ENCODE measurements at places on chromosomes 5 and 9.
A peak's percentile ranks its signal among the peaks of the same experiment; 100 is the strongest.

DNA sequence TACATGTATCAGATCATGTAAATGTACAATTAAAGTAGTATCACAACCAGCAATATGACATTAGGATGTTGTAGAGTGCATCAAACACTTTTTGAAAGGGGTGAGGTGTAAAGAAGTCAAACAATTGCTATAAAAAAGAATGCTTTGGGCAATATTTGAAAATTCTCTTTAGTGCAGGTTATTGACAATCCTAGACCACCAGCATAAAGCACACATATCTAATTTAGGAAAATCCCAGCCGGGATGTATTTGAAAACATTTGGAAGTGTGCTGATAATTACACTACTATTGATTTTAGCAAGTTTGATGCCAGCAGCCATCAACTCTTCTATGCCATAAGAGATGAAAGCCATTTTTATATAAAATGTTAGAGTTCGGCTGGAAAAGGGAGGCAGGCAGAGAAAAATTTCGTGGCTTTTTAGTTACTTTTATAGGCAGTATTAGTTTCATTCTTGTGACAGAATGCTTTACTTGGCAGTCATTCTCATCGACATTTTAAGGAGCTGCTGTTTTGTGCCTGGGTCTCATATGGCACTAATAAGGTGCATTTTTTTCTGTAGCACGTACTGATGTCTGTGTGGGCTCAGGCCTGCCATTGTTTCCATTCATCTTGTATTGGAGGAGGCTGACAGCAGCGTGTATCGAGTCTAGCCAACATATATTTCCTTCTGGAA lies 285.7 kb downstream of the AOPEP start:
- no peak for DNase-seq

GRCh38 chr5:132850066-132850465 lies 16.2 kb downstream of the GDF9 start:
- DNase-seq: peak; percentile 50

DNA sequence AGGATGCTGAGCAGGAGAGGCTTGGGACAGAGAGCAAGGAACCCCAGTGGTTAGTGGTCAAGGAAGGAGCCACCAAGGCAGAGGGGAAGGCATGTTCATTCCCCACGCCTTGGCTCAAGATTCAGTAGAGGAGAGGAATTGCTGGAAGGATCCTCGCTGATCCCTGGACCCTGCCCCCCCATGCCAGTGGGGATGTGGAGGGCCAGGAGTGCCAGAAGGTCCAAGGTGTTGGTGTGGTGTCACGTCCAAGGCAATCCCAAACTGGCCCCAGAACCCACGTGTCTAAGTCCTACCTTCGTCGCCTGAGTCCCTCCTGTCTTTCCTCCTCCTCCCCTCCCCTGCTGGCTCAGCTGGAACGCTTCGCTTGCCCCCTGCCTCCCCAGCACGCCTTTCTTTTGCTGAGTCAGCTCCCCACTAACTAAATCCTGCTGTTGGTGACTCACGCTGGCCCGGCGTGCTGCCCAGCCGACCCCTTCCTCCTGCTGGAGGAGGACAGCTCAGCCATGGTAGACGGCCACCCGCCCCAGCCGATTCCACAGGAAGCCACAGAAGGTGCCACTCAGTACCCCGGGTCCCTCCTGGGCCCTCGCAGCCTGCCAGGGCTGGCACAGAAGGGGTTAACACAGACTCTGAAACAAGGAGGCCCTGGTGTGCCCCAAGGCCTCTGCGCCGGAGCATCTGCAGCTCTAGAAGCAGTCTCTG lies 37.6 kb upstream of the ORM1 start:
- DNase-seq: peak; percentile 92

GRCh38 chr9:135839516-135839915 lies 67.8 kb downstream of the CAMSAP1 start:
- no peak for DNase-seq

GRCh38 chr5:127839496-127840197 lies 136.5 kb downstream of the CCDC192 start:
- DNase-seq: no peak

DNA sequence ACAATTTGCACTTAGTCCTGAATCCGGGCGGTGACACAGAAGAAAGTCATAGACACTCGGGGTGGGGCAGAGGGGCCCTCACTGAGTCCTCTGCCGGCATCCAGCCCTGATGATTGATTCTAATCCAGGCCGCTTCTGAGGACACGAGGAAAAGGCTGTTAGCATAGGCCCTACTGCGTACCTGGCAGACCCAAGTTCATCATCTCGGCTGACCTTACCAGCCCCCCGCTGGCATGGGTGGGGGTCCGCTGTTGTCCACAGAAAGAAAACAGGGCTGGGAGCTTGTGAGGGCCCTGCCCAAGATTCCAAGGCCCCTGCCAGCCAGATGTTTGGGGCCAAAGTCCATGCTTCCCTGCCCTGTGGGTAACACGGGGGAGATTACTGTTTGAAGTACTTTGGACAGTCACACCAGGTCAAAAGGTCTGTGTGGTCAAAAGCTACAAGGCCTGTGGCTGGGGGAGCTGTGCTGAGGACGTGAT lies 24.5 kb downstream of the ERGIC1 start:
- no peak for DNase-seq

GRCh38 chr9:22030101-22030598 lies 21.0 kb upstream of the CDKN2B start:
- DNase-seq: peak; percentile 54

DNA sequence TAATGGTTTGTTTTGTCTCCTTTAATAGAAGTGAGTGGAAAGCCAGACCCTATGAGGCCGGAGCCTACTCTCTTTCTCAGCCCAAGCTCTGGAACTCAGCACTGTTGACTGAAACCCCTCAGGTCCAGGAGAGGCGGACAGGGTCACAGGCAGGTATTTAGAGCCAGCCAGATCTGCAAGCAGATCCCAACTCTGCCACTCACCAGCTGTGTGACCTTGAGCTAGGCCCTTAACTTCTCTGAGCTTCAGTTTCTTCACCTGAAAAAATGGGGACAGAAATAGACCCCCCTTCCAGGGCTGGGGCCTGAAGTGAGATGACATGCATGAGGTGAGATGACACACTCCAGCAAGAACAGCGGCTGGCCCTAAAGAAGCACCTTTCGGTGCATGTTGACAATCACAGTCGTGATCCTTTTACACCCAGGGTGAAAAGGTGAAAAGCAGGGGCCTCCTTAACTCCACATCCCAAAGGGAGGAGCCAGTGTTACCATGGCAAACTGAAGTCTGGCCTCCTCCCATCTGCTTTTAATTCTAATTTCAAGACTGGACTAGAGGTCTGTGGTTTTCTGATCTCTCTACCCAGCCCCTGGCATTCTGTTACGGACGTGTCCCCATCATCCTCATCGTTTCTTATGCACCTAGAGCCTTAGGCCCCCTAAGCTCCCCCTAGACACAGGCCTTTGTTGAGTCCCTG lies 27.2 kb downstream of the MORN5 start:
- DNase-seq: no peak

All from AG08395 (cell line).